ENCODE measurements at places on chromosomes 1 and 21. TPM values are rescaled to one million over a fixed set of nuclear protein-coding genes. Genes with fewer than 3 reads are reported as not detected.

The LENEP gene
- 0.52 TPM for total RNA-seq

The BARHL2 gene
- total RNA-seq, result 14.8 TPM

DNA sequence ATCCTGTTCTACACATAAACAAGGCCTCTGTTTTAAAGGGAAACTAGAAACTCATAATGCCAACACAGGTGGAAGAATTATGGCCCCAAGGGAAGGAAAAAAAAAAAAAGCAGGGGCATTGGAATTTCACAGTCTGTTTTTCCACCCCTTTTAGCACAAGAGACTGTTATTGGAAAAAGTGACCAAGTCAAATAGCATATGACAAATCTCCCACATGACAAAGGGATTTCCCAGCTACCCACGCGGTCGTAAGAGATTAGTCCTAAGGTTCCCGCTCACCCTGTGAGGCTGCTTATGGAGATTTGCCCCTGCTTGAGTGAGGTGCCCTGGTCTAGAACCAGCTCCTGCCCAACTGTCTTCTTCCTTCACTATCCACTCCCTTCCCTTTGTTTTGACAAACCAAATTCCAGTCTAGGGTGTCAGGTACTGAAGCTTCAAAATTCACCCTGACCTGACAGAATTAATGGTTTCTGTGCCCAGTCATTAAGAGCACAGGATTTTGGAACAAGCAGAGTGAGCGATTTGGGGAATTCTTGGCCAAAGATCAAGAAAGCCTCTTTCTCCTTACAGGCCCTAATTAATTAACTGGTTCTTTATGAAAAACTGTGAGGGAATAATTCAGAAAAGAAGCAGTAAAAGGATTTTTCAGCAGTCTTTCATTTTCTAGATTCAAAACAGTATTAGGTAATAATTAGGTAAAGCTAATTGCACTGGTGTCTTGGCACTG, 107.3 kb downstream of the NMNAT2 start:
- no peak for DNase-seq
- peaks cover 36% of the 10 kb centered on the region for H3K4me1 ChIP-seq
- no peaks in the 10 kb centered on the region for H3K27me3 ChIP-seq
- peak overlapping the region; percentile 44 for H3K4me3 ChIP-seq
- peak overlapping the region; percentile 92 for H3K27ac ChIP-seq
- peaks cover 3% of the 10 kb centered on the region for H3K36me3 ChIP-seq

GRCh38 chr1:5734414-5734813, 257.8 kb downstream of the NPHP4 start:
- DNase-seq, result no peak
- H3K36me3 ChIP-seq, result no peaks in the 10 kb centered on the region
- no peaks in the 10 kb centered on the region for H3K4me1 ChIP-seq
- no peak overlapping the region for H3K4me3 ChIP-seq
- no peak overlapping the region for H3K27ac ChIP-seq
- H3K27me3 ChIP-seq, result peaks cover 21% of the 10 kb centered on the region
